BJ (cell line): ENCODE measurements at places on chromosomes 11 and 22.

- no peak for DNase-seq
Observed at GRCh38 chr11:88297863-88298262, 39.7 kb downstream of the CTSC start.

- DNase-seq, result no peak
Observed at GRCh38 chr11:26860895-26861294, 133.0 kb upstream of the FIBIN start.

- no peak for DNase-seq
Observed at GRCh38 chr11:15144347-15144746, 29.6 kb downstream of the INSC start.

GRCh38 chr11:105229257-105229656, 89.7 kb upstream of the CARD18 start:
- DNase-seq, result peak; percentile 31

GRCh38 chr11:40291329-40291728, 1168.1 kb downstream of the LRRC4C start:
- DNase-seq, result no peak

DNA sequence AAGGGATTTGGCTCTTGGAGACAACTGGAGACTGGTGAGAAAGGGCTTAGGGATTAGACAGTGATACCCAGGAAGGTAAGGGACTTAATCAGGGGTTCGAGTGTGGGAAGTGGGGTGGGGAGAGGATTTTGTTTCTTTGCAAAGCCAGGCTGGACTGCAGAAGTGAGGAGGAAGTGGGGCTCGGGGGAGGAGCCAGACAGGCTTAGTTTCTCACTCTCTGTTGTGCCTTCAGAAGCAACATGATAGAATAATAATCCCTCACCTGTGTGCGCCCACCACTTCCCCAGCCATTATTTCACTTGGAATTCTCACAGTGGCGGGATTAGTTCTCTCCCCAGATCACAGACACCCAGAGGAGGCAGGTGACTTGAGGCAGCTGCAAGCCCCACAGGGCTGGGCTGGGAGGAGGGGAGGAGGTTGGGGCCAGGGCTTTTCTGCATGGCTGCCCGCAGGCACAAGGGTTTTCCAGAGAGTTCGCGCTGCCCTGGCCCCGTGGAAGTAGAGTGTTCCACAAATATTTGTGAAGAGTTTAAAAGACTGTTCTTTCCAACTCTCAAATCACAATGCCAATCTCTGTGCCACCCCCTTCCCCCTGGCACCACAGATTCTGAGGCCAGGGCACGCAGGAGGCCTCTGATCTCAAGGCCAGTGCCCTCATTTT, 4.0 kb upstream of the SEC14L2 start:
- no peak for DNase-seq

DNA sequence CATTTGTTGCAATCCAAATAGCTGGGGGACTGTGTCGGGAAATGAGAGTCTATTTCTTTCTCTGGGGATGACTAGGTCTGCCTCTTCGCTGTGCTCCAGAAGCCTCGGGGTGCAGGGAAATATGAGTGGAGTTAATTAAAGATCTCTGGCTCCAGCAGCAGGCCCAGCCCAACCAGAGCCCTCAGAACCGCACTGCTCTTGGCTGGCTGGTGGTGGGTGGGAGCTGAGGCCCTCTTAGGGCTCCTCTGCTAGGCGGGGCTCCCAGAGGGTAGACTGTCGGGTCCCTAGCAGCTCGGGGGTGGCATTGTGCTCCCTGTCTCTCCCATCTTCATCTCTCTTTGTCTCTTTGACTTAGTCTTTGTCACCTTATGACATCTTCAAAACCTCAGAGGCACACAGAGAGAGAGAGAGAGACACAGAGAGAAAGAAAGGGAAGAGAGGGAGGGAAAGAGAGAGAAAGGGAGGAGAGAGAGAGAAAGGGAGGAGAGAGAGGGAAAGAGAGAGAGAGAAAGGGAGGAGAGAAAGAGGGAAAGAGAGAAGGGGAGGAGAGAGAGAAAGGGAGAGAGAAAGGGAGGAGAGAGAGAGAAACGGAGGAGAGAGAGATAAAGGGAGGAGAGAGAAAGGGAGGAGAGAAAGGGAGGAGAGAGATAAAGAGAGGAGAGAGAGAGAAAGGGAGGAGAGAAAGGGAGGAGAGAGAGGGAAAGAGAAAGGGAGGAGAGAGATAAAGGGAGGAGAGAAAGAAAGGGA, 20.2 kb downstream of the MPPED1 start:
- no peak for DNase-seq

DNA sequence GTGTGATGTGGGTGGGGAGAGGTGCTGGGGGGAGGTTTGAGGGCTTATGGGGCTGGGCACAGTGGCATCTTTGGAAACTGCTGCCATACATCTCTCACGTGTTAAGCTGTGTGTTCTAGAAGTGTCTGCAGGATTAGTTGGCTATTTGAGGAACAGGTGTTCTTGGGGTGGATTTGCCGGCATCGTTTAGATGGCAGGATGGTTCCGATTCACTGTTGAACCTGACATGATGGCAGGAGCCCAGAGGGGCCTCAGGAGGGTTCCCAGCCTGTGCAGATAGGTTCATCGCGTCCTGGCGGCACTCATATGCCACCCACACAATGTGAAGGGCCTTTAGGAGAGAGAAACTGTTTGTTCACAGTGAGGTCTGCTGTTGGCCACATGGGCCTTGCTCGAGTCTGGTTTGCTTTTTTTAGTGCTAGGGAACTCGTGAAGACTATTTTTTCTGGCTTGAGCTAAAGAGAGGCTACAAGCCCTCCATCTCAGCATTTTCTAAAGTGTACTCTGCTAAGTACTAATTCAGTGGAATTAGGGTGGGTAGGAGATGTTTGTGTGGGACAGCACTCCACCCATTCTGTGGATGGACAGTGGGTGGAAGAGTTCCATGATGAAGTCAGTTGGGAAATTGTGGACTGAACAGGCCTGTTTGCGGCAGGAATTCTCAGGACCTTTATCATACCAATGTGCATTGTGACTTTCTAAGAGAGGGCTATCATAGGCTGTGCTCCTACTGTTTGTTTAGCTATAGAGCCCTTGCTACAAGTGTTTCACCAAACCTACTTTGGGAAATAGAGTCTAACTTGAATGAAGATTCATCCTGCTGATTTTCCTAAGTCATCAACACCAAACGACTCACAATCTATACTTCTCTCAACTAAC, 55.4 kb upstream of the PLET1 start:
- no peak for DNase-seq

GRCh38 chr11:16759857-16760508, 21.5 kb downstream of the C11orf58 start:
- no peak for DNase-seq

DNA sequence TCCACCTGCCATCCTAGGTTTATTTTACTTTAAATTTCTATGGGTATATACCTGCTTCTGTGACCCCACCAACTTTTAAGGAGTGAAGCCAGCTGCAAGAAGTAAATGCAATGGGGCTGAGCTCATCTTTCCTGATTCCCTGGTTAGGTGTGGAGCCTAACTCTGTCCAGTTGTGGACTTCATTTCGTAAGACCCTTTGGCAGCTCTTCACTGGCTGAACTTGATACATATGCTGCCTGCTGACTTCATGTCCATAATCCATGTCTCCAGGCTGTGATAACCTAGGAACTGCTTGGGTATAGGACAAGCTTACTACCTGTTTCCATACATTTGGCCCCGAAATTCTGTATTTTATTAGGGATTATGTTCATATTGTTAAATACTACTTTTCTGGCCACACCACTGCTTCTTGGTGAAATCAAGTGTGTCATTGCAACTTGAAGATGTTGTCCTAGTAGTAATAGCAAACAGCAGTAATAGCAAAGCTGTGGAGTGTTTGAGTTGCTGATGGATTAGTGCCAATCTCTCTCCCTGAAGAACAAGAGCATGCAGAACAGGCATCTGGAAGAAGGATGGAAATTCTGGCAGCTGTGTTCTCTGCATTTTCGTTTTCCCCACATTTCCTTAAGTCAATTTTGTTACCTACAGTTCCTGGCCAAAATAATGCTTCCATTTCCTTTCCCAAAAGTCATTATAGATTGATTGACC, 31.2 kb downstream of the LDLRAD3 start:
- DNase-seq, result no peak
